Esophagus muscularis mucosa (tissue), 4 donors: ENCODE measurements at places on chromosomes 1 and 21. TPM values are rescaled to one million over a fixed set of nuclear protein-coding genes. Genes with fewer than 3 reads are reported as not detected.

Gene CRNN
- 0.23 TPM for total RNA-seq

Gene SEC16B
- 2.6 TPM for total RNA-seq

DNA sequence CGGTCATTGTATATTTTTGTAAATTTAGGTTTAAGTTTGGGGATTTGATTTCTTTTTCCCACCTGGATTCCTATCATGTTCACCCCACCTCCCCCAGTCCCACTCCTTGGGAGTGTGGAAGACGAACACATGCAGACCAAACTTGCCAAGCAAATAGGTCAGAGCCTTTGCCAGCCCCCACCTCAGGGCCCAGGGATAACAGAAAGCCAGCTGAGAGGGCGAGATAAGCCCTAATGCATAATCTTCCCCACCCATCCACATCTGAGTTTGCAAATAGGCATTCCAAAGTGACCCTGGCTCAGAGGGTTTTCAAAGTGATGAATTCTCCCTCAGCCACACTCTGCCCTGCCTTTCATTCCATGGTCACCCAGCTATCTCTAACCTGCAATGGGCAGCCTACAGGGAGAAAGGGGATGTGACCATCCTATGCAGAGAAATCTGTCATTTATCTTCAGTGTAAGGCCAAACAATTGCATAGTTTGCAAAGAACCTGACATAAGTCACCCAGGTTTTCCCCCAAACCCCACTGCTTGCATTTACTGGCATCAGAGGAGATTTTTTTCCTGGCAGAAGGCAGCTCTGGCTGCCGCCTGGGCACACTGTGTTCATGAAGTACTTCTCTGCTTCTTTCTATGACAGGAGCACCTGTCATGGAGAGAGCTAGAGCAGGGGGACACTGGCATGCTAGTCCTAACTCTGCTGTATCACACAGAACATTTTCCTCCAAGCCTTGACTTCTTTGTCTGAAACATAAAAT lies 69.0 kb upstream of the NFIA start:
- DNase-seq = no peak

DNA sequence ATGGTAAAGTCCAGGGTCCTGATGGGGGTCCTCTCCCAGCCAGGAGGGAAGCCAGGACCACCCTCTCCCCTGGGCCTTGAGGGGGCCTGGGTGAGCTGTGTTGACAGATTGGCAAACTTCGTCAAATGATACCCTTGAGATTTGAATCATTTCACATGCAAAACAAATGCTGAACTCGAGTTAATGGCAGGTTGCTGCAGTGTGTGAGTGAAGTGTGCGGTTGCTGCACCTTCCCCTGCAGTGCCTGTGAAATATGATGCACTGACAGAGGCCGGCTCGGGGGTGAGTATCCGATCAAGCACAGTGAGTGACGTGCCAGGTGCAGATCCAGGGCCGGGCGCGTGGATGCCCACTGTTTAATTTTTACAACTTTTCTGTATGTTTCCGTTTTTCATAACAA lies 5.7 kb upstream of the KRTAP12-1 start:
- DNase-seq = peak; percentile 77

DNA sequence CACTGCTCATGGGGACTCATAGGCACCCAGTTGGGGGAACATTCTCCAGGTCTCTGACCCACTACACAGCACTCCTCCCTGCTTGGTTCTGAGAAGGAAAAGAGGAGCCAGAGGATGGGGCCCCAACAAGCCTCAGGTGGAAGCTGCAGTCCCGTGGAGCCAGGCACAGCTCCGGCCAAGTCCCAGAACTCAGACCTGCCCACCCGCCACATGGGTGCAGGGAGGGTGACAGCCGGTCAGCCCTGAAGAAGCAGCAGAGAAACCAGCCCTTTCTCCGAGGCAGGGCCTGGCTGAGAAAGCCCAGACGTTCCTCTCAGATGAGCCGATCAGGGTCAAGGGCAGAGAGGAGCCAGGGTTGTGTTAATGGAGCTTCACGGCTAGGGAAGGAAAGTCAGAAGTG lies 106.5 kb downstream of the PRDM16 start:
- DNase-seq = no peak

DNA sequence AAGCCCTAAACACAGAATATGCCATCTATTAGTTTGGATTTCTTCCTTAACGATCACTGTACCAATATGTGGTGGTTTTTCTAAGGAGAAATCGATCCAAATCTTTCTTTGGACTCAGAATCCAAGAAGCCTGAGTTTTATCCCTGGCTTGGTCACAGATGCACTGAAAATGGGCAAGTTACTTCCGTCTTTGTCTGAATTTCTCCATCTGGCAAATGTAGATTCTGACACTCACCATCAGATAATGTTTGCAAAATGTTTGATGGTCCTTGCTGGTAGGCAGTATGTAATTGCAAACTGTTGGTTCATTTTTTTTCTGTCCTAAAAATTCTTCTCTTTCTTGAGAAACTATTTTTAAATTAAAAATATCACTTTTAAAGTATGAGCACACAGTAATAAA lies 115.0 kb downstream of the TSEN15 start:
- DNase-seq = no peak

DNA sequence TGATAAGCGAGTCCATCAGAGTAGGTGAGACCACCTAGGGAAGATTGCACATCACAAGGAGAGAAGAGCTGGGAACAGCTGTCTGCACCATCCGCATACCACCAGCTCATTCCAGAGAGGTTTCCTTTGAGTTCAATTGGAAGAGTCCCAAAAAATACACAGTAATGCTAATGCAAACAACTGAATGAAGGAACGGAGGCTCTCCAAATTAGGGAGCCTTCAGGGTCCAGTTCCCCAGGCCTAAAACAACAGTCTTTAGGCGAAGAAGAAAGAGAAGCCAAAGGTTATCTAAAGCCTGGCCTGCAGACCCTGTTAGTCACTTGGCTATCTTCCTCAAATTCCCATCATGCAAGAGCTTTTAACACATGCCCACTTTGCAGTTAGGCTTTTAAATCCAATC lies 246.4 kb downstream of the PBX1 start:
- no peak for DNase-seq
